ENCODE measurements at places on chromosomes 5 and 9.

DNA sequence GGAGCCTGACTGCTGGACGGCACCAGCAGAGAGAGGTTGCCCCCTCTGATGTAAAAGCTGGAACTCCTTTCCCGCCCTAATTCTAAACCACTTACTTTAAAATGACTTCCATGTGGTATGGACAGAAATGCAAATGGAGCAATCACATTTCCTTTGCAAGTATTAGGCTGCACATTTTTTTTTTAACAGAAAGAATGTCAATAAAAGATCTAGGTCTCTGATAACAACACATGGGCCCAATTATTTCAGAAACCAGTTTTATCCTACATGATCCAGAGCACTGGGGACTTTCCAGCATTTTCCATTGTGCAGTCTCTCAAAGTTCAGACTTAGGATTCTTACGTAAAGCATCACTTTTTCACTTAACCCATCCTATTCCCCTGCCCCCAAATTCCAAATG, 203.7 kb downstream of the NXNL2 start:
- DNase-seq = no peak

DNA sequence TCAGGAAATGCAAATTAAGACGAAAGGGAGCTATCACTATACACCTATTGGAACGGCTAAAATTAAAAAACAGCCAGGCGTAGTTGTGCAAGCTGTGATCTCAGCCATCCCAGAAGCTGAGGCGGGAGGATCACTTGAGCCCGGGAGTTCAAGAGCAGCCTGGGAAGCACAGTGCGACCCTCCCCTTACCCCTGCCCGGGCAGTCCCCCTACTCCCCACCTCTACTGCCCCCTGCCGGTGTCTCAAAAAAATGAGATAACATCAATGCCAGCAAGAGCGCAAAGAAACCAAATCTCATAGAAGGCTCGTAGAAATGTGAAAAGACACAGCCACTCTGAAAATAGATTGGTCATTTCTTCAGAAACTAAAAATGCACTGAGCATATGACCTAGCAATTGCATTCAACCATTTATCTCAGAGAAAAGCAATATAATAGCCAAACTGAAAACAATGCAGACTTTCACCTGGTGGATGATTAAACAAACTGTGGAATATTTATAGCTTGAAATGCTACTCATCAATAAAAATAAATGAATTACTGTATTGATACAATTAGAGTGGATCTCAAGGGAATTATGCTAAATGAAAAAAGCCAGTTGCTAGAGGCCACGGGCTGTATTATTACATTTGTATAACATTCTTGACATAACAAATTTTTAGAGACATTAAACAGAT, 20.6 kb downstream of the OR2V2 start:
- DNase-seq = no peak

DNA sequence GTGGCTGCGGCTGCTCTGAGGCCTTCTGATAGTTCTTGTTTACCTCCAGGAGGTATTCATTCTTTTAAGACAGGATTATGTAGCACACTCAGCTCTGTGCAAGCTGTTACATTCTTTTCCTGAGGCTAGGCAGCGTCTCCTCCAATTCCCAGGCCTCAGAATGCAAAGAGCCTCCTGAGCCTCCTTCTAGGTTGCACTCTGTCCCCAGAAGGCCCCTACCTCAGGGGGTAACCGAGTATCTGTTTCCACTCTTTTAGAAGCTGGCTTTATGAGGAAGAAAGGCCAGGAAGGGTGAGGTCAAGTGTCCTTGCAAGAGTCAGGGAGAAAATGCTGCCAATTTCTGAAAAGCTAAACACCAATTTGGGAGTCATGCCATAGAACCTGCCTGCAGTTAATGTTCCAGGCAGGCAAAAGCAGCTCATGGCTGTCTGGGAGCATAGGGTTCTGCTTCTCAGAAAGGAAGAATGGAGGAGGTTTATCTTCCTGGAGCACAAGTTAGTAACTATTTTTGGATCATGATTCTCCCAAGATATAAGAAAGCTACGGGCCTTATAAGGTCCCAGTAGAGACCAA, 178.9 kb downstream of the SEMA6A start:
- no peak for DNase-seq

DNA sequence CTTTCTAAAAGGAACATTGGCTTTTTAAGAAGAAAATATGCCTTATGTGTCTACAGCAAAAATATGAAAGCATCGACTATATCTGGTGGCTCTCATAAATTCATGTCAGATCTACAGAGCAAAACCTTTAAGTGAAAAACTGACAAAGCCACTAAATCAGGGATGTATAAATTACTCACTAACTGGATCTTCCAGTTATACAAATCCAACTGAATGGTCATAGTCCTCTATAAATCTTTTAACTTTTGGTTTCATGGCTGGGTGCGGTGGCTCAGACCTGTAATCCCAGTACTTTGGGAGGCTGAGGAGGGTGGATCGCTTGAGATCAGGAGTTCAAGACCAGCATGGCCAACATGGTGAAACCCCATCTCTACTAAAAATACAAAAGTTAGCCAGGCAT, 29.2 kb upstream of the GZMA start:
- no peak for DNase-seq

GRCh38 chr5:79955941-79956670, 35.0 kb downstream of the MTX3 start:
- DNase-seq = no peak

GRCh38 chr5:61878471-61878870, 427.5 kb upstream of the KIF2A start:
- no peak for DNase-seq

- no peak for DNase-seq
Observed at GRCh38 chr9:129481810-129482511, 138.9 kb downstream of the C9orf50 start.

GRCh38 chr9:12847561-12847960, 72.7 kb downstream of the LURAP1L start:
- DNase-seq = no peak

DNA sequence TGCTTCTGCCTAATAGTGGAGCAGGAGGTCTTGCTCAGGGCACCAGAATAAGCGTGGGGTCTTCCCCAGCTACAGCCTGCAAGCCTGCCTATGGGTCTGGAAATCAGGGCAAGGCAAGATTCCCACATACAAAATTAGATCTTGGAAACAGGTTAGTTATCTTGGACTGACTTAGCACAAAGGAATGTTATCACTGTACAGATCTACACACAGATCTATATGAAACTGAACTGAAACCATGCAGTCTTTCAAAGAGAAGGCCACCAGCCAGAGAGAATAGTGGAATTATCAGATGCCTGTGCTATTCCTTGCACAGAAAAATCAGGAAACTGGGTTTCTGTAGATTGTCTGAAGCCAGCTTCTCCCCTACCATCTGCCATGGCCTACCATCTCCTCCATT, 585.7 kb downstream of the ACTL7B start:
- DNase-seq = no peak

DNA sequence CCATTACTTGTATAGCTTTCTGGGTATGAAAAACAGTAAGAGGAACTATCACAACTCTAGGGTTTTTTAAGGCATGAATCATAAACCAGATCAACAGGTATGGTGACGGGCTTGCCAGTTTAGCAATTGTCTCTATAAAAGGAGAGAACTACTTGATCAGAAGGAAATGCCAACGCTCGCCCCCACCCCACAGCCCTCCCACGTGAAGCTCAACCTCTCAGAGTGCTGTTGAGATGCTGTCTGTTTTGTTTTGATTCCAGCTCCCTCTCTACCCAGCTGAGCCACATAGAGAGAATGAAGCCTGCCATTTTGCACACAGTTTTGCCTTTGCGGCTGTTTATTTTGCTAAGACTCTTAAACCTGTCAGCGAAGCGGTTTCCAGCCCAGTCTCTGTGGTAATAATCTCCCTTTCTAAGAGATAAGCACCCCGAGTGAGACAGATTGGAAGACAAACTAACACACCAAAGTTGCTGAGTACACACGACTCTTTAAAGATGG, 257.9 kb upstream of the ANKRD55 start:
- no peak for DNase-seq

- no peak for DNase-seq
Observed at GRCh38 chr5:10546186-10546585, 17.7 kb upstream of the ANKRD33B start.
